SK-MEL-5 (cell line): ENCODE measurements at places on chromosomes 16 and 17. TPM values are rescaled to one million over a fixed set of nuclear protein-coding genes. Genes with fewer than 3 reads are reported as not detected.

Gene NUFIP2
- 48.0 and 50.0 TPM in 2 replicates for total RNA-seq

Gene GFER
- total RNA-seq, result 29.2 and 33.9 TPM in 2 replicates

Gene GDPD3
- 0.34 TPM in 1 of 2 replicates, not detected in the other for total RNA-seq

Gene BOLA2B
- 24.0 and 30.6 TPM in 2 replicates for total RNA-seq

DNA sequence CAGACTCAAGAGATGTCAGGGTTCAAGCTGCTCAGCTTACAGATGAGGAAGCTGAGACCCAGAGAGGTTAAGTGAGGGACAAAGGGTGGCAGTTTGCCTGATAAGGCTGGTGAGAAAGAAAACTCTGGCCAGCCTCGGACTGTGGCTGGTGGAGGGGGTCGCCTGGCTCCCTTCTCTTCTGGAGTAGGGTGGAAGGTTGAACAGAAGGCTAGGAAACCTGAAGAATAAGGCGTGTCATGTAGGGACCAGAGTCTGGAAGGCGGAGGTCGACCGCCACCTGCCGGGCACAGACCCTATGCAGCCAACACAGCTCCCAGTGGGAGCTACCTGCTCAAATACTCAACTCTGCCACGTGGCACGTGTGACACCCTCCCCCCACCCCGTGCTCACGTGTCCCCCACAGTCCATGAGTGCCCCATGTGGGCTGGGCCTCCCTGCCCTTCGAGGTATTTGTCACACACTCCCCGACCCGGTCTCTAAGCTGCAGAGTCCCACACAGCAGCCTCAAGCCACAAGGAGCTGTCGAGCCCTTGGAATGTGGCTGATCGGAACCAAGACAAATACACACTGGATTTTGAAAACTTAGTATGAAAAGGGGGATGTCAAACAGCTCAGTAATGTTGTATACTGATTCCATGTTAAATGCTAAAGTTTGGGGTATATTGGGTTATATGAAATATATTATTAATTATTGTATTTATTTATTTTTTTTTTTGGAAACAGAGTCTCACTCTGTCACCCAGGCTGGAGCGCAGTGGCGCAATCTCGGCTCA is 11.8 kb downstream of the HID1 start:
- DNase-seq, result peak; percentile 84

GRCh38 chr16:85829751-85830445 is 30.4 kb downstream of the COX4I1 start:
- DNase-seq, result no peak

GRCh38 chr16:1713933-1714332 is 7.9 kb downstream of the MAPK8IP3 start:
- DNase-seq, result no peak

DNA sequence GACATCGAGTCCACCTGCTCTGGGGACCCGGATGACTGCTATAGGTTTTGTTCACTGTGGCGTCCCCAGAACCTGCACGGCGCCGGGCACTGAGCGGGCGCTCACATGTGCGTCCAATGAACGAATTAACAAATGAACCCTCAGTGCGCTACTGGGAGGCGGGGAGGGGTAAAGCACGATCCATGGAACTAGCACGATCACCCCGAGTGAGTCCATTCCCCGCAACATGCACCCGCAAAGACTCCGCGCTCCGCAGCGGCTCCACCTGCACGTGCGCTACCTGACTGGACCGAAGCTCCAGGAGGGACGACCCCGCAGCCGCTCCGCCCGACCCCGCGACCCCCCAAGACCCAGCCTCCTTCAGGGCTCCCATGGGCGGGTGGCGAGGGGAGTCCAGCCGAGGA is 491 bp downstream of the TRAP1 start:
- DNase-seq, result peak; percentile 22
